ENCODE measurements at places on chromosomes 7 and 10. TPM values are rescaled to one million over a fixed set of nuclear protein-coding genes. Genes with fewer than 3 reads are reported as not detected.
A peak's percentile ranks its signal among the peaks of the same experiment; 100 is the strongest.

The FXYD4 gene
- not detected for total RNA-seq

The STX1A gene
- 14.4 TPM for total RNA-seq

- H3K27me3 ChIP-seq: no peaks in the 10 kb centered on the region
- no peak overlapping the region for H3K4me3 ChIP-seq
- peaks cover 12% of the 10 kb centered on the region for H3K4me1 ChIP-seq
- peak overlapping the region; percentile 86 for H3K27ac ChIP-seq
These were observed 2.1 kb downstream of the PCBD1 start for GRCh38 chr10:70885931-70886903.

DNA sequence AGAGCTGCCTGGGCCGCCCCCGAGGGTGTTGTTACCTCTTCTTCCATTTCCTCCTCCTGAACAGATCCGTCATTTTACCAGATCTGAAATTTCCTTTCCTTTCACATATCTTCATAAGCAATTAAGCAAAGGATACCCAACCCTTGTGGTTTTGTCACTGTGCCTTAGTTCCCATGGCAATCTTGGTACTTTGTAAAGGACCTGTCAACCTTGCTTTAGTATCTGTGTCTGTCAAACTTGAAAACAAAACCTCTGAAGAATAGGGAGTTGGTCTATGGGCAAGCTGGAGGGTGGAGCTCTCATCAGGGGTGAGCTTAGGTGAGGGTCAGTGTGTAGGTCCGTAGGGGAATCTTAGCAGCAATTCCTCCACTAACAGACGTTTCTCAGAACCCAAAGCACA, 25.4 kb upstream of the CCDC3 start:
- H3K4me3 ChIP-seq: no peak overlapping the region
- H3K27ac ChIP-seq: no peak overlapping the region
- H3K27me3 ChIP-seq: no peaks in the 10 kb centered on the region
- DNase-seq: no peak

DNA sequence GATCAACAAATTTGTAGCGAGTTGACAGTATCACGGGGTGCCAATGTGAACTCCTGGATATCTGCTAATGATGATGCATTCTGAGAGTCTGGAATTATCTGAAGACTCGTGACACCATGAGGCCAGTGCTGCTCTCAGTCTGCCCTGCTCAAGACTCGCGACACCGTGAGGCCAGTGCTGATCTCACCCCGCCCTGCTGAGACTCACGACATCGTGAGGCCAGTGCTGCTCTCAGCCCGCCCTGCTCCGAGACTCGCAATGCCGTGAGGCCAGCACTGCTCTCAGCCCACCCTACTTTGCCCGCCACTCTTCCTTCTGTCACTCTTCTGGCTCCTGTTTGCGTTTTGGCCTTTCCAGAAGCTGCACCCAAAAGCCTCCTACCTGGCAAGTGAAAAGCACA, 411.8 kb downstream of the PTPRN2 start:
- no peak for DNase-seq
- H3K27me3 ChIP-seq: no peaks in the 10 kb centered on the region
- H3K4me3 ChIP-seq: no peak overlapping the region
- H3K27ac ChIP-seq: no peak overlapping the region

DNA sequence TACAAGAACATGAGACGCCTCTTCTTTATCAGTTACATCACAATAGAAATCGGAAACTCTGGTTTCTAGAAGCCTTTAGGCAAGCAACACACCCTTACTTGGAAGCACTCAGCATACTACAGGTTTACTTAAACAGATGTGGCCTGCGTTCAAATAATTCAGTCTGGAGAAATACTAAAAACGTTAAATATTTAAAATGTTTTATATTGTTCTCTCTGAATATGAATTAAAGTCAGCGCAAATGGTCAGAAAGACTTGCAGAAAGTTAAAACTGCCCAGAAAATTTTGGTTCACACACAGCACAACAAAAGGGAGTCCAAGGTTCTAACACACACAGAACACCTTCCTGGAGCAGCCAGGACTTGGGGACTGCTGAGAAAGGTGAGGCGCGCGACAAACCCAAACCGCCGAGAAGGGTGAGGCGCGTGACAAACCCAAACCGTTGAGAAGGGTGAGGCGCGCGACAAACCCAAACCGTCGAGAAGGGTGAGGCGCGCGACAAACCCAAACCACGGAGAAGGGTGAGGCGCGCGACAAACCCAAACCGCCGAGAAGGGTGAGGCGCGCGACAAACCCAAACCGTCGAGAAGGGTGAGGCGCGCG, 25.8 kb downstream of the ESYT2 start:
- no peak for DNase-seq
- H3K27me3 ChIP-seq: no peaks in the 10 kb centered on the region
- H3K4me3 ChIP-seq: no peak overlapping the region
